ENCODE measurements at places on chromosomes 6 and 20. TPM values are rescaled to one million over a fixed set of nuclear protein-coding genes. Genes with fewer than 3 reads are reported as not detected.

SLC22A2 gene
- total RNA-seq, result 0.16 TPM

LAMA2 gene
- 29.4 TPM for total RNA-seq

DNA sequence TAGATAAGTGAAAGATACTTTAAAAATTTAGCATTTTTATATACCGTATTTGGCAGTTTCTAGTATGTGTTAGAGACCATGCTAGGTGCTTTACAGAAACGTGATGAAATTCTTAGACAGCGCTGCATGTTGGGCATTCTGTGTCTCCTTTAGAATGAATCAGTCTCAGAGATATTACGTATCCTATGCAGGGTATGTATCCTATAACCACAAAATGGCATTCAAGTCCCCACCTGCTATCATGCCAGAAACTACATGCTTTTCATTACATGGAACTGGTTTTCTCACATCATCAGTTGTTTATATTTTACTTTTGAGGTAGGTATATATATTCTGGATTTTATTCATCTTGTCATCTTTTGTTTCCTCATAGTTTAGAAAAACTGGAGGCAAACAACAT is 42.3 kb downstream of the PEX7 start:
- no peak for DNase-seq

- no peak for DNase-seq
These were observed 34.8 kb upstream of the RUNX2 start for GRCh38 chr6:45293306-45293705.

- peak; percentile 45 for DNase-seq
These were observed 117.0 kb downstream of the ERMARD start for GRCh38 chr6:169868458-169868857.
